Activated naive CD4-positive, alpha-beta T cell treated with Interleukin-2 at 50 U/mL for 16 hours (primary cell): ENCODE measurements at places on chromosomes 13 and 19.

- peak; percentile 93 for DNase-seq
These were observed at the start of gene KCNC3 for GRCh38 chr19:50329146-50329925. Gene KCNC3, minus strand, starts transcription at chr19:50329377. Its CDS starts 295 bp downstream, at chr19:50329082.

- DNase-seq, result no peak
These were observed 175.2 kb downstream of the PDS5B start for GRCh38 chr13:32761472-32761871.

DNA sequence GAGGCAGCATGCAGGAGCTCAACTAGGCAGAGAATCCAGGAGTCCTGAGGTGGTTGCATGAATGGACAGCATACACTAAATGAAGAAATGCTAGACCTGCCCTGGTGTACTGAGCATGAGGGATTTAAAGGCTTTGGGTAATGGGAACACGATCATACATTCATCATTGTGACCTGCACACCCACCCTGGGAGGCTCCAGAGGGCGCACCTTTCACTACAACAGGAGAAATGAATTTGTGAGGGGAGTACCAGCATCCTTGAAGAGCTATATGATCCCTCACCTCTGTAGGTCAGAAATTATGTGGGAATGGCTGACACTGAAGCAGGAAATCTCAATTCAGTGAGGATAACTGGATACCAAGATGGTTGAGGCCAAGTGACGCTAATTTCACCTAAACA is 8.9 kb downstream of the KLK2 start:
- no peak for DNase-seq

GRCh38 chr19:50512112-50512998 is 1.4 kb downstream of the ASPDH start:
- DNase-seq, result no peak

GRCh38 chr13:101264931-101265330 is 151.4 kb downstream of the NALCN start:
- DNase-seq, result no peak

GRCh38 chr13:80012251-80012650 is 328.7 kb downstream of the SPRY2 start:
- no peak for DNase-seq

- no peak for DNase-seq
These were observed 1178.0 kb downstream of the UQCRFS1 start for GRCh38 chr19:28034936-28035335.

GRCh38 chr13:41909506-41909905 is 51.4 kb downstream of the VWA8 start:
- DNase-seq, result no peak

DNA sequence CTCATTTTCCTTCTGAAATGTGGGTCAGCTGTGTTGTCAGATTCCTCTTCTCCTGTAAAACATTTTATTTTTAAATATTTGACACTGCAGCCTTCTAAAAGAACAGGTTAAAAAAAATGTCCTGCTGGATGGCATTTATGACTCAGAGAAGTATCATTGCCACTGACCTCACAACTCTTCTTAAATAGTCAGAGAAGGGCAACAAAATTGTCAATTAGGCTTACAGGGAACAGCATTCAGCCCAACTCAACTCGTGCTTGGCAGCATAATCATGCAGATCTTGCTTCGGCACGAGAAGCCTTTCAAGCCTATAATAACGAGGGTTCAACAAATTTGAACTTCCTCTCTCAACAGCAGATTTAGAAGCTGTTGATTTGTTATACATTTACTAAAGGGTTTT is 296.7 kb upstream of the DACH1 start:
- DNase-seq, result no peak

DNA sequence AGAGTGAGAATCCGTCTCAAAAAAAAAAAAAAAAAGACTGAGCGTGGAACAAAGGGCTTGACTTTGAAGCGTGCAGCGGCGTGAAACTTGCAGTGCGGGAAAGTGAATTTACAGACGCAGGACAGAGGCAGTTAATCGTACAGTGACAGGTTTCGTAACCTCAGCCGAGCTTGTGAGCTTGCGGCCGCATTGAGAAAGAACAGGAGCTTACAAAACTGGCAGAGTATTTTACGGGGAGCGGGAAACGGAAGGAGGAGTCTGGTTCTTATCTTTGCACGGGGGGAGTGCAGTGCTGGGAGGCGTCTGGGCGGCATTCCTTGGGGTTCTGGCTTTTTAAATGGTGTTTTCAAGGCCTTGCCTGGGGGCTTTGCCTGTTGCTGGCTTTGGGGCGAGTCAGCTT is 6.0 kb upstream of the BSG start:
- no peak for DNase-seq

- DNase-seq, result no peak
These were observed 260.6 kb upstream of the NBEA start for GRCh38 chr13:34681405-34681955.

GRCh38 chr13:97544031-97544765 is 110.2 kb downstream of the RAP2A start:
- no peak for DNase-seq

DNA sequence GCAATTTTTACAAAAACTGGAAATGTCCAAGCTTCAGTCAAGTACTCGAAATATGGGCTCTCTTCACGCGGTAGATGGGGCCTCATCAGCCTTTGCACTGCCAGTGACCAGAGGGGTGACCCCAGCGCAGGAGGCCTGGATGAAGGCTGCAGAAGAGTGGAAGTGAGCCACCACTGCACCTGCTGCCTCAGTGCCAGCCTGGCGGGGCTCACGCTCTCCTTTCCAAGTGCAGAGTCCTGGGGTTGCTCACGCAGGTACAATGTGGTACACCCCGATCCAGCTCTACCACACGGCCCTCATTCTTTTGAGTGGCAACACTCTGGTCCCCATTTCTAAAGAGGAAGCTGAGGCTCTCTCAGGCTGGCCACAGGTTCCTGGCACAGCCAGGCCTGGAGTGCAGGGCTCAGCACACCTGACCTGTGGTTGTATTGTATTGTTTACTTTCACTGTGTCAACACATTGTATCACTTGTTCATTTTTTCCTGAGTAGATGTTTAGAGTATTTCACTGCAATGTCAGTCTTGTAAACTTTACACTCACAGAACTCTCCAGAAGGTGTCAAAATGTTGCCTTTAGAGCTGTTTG is 97.3 kb upstream of the SOX1 start:
- DNase-seq, result no peak

GRCh38 chr19:51333836-51334460 is 8.0 kb downstream of the VSIG10L start:
- no peak for DNase-seq

DNA sequence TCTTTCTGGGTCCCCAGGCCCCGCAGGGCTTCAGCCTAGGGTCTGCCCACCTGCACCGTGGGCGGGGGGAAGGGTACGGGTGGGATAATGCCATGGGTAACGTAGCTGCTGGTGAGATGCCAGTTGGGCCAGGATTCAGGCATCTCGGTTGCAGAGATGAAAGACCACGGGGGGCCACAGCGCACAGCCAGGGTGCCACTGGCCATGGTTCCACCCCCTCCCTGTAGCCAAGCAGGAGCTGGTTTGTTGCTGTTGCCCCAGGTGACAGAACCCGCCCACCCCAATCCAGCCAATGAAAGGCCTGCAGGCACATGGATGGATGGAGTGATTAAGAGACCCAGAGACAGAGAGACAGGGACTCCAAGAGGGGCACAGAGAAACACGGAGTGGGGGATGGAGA is 1.0 kb upstream of the CGB7 start:
- peak; percentile 22 for DNase-seq

DNA sequence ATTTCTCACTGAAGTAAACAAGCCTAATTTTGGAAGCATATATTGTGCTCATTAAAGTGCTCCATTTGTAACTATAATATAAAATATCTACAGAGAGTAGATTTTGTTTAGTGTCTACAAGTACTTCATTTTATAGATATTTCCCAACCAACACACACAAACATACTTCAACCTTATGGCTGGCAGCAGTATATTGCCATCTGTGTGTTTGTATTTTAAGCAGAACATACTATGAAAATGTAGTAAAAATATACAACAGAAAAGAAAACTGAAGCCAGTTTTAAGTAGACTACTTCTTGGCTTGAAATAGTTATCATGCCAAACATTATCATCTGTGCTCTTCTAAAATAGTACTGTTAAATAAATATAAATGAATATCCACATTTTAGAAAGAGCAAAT is 821.9 kb downstream of the DACH1 start:
- no peak for DNase-seq

- no peak for DNase-seq
These were observed 63.1 kb downstream of the COG3 start for GRCh38 chr13:45527699-45528462.

- DNase-seq, result no peak
These were observed 142.8 kb downstream of the KLF5 start for GRCh38 chr13:73201626-73202025.

DNA sequence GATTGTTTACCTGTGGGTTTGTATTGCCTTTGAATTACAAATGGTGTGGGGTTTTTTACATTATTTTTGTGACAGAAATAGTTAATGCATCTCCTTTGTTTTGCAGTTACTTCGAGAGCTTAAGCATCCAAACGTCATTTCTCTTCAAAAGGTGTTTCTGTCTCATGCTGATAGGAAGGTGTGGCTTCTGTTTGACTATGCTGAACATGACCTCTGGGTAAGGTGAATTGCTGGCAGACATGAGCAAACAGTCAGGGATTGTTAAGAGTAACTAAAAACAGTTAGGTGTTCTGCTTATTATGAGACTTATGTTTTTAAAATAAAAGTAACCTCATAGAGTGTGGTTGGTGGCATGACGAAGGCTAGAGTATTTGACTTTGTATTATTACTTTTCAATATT is 95.0 kb downstream of the CDK8 start:
- DNase-seq, result no peak

- no peak for DNase-seq
These were observed 89.5 kb upstream of the RFC3 start for GRCh38 chr13:33728271-33729037.

DNA sequence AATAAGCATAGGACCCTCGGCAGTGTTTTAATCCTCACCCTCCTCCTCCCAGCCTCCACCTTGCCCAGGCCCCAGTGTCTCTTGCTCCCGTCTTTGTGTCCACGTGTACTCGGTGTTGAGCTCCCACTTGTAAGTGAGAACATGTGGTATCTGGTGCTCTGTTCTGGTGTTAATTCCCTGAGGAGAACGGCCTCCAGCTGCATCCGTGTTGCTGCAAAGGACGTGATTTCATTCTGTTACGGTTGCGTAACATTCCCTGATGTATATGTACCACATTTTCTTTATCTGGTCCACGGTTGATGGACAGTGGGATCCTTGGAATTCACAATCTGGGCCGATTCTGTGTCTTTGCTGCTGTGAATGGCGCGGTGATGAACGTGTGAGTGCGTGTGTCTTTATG is 44.7 kb upstream of the TFDP1 start:
- no peak for DNase-seq

- DNase-seq, result no peak
These were observed 3.0 kb downstream of the MZF1 start for GRCh38 chr19:58569943-58570670.
